Fibroblast of lung (primary cell): ENCODE measurements at places on chromosomes 11 and 22.

DNA sequence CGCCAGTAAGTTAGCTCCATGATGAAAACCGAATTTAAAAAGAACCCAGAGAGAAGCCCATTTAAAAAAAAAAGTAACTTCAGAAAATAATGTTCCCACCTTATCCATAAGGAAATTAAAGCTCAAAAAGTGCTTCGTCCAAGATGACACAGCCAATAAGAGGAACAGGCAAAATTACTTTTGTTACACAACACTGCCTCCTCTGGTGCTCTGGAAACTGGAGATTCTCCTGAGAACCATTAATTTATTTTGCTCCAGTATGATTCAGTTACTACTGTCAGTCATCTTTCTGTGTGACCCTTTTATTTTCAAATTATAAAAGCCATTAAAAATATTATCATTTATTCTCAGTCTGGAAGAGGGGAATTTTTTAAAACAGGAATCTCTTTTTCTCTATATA, 2.0 kb downstream of the IFT27 start:
- peak; percentile 47 for DNase-seq

GRCh38 chr11:115585361-115586024, 81.3 kb upstream of the CADM1 start:
- no peak for DNase-seq

GRCh38 chr22:27329966-27330645, 471.4 kb downstream of the MN1 start:
- no peak for DNase-seq

GRCh38 chr11:62652161-62653006, 718 bp downstream of the INTS5 start:
- DNase-seq: no peak

DNA sequence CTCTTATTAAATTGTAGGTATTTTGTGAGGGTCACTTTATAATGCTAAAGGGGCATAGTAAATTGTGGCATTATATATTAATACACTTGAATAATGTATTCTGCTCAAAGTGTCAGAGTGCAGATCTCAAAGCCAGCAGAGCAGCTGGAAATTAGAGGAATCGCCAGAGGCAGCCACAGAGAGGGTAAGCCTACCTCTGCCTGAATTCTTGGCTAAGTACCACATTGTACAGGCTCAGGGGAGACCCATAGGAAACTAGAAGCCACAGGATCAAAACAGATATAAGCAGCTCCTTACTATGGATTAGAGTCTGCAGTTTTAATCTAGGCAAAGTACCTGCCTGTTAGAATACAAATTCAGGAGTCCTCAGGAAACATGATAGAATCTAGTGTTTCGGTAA, 249.3 kb downstream of the DDX10 start:
- no peak for DNase-seq

- DNase-seq: no peak
Observed at GRCh38 chr11:38990139-38990538, 2392.1 kb upstream of the RAG2 start.

GRCh38 chr22:50531546-50531961, 1.7 kb upstream of the TYMP start:
- no peak for DNase-seq

DNA sequence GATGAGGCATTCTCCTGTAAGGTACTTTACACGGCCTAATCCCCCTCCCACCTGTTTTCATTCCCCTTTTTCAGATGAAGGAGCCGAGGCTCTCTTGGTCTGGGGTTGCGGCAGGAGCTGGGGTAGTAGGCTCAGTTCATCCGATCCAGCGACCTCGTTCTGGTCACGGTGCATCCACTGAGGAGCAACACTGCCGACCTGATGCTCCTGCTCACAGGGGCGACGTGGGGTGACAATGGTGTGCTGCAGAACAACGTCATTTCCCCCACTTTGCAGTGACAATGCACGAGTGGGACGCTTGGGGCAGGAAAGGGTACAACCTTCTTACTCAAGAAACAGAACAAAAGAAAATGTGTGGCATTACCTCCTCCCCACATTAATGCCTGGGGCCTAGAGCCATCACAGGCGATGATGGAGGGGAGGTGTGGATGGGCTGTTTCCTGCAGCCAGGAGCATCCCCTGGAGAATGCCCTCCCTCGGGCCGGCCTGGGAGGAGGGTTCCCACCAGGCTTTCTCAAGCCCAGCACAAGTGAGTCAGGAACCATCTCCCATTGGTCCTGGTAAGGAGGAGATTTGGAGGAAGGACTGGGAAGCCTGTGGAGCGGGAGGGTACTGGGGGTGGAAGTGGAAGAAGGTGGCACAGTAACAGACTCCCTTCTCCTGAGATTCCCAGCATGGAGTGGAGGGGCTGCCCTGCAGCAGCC, 125.6 kb downstream of the SPATA19 start:
- no peak for DNase-seq

DNA sequence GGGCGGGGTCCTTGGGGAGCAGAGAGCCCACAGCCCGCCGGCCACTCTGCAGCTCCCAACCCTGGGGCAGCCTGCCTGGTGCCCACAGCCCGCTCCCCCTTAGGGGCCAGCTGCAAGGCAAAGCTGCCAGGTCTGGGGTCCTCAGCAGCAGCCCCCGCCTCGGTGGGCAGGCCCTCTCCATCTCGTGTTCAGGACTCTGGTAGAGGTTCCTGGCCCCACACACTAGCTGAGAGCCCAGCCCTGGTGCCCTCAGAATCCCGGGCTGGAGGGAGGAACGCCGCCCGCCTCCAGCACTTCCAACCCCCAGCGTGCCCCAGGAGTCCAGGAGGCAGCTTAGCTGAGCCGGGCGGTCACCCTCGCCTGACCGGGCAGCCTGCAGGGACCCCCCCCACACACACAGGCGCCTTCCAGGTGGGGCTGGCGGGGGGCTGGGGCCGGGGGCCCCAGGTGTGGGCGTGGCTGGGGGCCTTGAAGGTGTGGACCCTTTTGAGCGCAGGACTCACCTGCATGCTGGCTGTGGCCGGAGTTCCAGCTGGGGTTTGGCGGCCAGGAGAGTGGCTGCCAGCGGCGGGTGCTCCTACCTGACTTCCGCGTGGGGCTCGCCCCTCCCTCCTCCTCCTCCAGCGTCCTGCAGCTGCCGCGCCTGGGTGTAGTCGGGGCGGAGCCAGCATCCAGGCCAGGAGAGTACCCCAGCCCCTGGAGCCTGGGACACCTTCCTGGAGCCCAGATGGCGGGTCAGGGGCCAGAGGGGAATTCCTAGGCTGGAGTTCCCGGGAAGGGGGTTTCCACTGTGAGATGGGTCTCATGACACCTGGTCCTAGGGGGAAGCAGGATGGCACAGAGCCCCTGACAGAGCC, at the start of gene ANO9:
ANO9 (minus strand) TSS at position 594 of the 857 bp plus-strand sequence; CDS start at position 509, 85 bp downstream.
- no peak for DNase-seq

- DNase-seq: peak; percentile 6
Observed at GRCh38 chr11:75240311-75241035, at the start of gene TPBGL. TPBGL (plus strand) TSS chr11:75240774; CDS start chr11:75241050, 276 bp downstream.

DNA sequence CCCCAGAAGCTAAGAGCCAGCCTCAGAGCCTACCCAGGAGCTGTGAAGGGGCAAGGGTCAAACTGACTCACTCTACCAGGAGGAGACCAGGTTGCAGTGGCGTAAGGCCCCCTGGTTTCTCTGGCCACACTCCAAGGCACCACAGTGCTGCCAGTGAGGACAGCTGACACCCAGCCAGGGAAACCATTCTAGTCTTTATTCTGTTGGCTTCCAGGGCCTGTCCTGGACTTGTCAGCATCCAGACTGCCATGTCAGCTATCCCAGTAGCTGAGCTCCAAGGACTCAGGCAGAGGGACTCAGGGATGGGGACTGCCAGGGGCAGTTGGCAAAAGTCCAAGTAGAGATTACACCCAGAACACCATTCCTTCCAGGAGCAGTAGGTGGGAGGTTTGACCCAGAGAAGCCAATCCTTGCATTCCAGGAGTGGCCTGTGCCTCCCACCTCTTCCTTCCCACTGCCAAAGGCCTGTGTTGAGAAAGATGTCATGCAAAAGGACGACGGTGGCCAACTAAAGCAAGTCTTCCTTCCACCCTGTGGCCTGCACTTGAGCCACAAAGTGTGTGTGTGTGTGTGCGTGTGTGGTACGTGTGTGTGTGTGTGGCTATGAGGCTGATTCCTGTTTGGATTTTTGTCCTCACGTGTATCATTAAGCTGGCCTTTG, 3.6 kb upstream of the MAPK8IP1 start:
- DNase-seq: no peak

GRCh38 chr11:65780770-65781151, at the start of gene AP5B1:
AP5B1 (minus strand) TSS chr11:65780976; CDS start chr11:65780591, 385 bp downstream.
- DNase-seq: peak; percentile 47
